ENCODE measurements at places on chromosomes 5 and 9.

- no peak for DNase-seq
Measured at GRCh38 chr5:179606071-179606909, 17.2 kb downstream of the HNRNPH1 start.

DNA sequence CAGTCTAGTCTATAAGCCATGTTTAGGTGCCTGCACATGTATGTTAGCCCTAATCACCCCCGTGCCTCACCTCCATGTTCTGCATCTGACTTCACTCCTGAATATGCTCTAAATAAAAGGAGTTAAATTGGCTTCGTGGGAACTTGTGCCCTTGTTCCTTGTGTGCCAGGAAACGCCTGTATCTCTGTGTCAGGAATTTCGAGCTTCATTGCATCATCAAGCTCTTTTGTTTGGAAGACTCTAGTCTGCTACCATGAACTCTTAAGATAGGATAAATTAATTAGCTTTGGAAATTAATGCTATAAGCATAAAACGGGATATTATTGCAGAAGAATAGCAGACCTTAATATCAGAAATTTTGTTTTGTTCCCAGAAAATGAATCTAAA is 99.2 kb downstream of the ADCY2 start:
- DNase-seq: no peak

DNA sequence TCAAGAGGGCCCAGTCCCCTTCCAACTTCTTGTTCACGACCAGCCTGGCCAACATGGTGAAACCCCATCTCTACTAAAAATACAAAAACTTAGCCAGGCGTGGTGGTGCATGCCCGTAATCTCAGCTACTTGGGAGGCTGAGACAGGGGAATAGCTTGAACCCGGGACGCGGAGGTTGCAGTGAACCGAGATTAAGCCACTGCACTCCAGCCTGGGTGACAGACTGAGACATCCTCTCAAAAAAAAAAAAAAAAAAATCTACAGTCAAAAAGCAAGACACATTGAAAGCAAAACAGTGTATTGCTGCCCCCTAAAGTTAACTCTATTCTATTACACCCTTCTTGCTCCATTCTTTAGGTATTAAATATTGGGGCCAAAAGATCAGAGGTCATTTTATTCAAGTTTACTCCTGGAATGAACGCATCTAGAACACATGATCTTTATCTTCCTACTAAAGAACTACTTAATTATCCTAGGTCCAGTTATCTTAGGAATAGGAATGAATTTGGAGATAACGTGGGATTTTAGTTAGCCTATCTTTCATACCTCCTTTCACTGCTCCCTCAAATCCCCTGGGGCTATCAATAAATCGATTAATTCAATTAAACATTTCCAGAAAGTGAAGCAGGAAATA is 2.4 kb downstream of the ATG12 start:
- DNase-seq: no peak

DNA sequence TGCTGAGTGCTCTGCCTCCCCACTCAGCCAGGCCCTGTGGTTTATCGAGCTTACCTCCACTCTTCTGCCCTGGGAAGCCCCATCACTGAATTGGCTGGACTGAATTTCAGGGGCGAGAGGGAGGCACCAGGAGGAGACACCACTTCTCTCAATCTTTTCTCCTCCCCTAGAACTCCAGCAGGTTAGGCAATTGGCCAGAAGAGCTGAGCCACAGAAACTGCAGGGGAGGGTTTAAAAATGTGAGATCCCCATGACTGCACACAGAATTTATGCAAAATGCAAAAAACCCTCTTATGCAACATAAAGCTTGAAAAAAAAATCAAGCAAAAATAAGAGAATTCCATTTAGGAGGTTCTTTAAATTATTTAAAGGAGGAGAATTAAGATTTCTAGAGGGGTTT is 29.9 kb downstream of the TUT7 start:
- DNase-seq: no peak

DNA sequence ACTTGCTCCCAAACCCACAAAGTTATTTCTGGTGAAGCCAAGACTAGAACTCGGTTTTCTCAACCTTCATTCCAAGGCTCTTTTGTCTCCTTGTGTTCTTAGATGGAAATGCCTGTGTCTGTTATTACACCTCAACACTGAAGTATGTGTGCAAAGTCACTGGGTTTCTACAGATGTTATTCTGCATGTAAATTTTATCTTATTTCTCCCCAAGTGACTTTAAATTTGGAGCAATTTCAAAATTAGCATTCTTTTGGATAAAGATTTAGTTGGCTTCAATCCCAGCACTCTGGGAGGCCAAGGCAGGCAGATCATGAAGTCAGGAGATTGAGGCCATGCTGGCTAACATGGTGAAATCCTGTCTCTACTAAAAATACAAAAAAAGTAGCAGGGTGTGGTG is 104.4 kb upstream of the GNA14 start:
- DNase-seq: no peak

- DNase-seq: no peak
Measured at GRCh38 chr5:24347158-24347557, 297.6 kb downstream of the CDH10 start.

DNA sequence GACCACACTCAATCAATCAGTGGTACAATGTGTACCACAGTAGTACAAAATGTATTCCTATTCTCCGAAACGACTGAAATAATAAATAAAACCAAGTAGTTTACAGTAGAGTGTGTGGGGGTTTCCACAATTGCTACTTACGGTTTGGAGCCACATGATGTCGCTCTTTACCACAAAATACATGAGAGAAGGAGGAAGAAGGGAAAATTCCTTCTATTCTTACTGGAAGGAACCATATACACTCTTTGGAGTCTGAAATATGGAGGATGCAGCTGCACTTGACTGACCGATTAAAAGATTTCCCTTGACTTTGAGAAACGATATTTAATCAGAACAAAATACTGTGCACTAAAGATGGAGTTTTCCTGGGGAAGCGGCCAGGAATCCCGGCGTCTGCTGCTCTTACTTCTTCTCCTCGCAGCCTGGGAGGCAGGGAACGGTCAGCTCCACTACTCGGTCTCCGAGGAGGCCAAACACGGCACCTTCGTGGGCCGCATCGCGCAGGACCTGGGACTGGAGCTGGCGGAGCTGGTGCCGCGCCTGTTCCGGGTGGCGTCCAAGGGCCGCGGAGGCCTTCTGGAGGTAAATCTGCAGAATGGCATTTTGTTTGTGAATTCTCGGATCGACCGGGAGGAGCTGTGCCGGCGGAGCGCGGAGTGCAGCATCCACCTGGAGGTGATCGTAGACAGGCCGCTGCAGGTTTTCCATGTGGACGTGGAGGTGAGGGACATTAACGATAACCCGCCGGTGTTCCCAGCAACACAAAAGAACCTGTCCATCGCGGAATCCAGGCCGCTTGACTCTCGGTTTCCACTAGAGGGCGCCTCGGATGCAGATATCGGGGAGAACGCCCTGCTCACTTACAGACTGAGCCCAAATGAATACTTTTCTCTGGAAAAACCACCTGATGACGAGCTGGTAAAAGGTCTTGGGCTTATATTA is at the start of gene PCDHA4:
PCDHA4 (plus strand) TSS at position 235 of the 942 bp plus-strand sequence.
- no peak for DNase-seq

DNA sequence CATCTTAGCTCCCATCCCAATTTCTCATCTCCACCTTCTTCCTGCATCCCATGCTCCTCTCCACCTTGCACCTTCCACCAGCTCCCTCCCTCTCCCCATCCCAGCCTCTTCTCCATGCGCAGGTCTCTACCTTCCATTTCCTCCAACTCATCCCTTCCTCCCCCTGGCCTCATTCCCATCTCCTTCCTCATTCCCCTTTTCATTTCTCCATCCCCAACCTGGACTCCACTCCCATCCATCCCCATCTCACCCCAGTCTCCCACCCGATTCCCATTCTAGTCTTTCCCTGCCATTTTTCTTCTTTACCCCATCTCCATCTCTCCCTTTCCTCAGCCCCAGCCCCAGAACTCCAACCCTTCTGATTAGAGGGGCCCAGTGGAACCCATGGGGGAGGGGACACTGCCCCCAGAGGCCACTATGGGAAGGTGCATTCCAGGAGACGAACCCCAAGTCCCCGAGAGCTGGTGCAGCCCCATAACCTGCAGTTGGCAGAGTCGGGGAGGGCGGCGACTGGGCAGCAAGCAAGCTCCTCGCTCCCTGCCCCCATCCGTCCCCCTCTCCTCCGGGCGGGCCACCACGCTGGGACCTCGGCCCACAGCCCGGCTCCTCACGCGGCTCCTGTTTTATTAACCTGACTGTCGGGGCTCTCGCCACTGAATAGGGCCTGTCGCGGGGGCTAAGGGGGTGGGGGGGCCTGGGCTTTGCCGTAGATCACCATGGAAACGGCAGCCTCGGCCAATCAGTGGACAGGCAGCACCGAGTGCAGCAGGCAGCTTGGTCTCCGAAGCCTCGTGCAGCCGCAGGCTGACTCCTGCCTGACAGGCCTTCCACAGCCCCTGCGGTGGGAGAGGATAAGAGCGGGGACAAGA is 66.7 kb downstream of the PCDH1 start:
- DNase-seq: no peak

GRCh38 chr5:147017191-147017590 is 138.6 kb upstream of the PPP2R2B start:
- no peak for DNase-seq
